Immature natural killer cell (primary cell): ENCODE measurements at places on chromosomes 3 and 15. TPM values are rescaled to one million over a fixed set of nuclear protein-coding genes. Genes with fewer than 3 reads are reported as not detected.

DNA sequence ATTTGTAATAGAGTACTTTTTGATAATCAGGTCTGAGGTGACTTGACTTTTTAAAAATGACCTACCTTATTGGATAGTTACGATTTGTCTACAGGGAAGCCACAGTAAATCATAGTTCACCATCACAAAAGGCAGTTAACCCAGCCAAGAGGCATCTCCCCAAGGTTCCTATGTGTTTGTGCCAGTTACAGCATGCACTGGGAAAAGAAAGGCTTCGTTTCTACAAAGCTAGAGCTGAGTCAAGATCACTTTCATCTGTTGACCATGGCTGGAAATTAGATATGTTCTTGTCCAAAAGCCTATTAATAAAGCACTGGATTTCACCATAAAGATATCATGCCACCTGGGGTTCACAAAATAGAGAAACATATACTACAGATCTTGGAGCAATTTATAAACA lies 139.9 kb downstream of the GREM1 start:
- DNase-seq = no peak

- DNase-seq = no peak
Measured at GRCh38 chr15:71730277-71731144, 79.8 kb upstream of the NR2E3 start.

DNA sequence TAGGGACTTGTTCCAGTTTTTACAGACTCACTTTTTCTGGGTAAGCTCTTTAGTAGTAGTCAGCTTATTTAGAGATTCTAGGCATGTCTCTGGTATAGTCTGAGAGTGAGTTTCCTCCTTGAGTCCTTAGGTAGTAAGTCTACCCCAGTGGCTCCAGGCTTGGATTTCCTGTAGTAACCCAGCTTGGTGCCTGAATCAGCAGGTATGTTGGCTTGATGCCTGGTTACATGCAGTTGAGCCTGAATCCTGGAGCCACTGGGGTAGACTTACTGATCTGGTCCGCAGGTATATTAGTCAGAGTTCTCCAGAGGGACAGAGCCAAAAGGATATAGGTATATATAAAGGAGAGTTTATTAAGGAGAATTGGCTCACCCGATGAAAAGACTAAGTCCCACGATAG lies 85.8 kb upstream of the RBMS3 start:
- no peak for DNase-seq

GRCh38 chr3:133113927-133114597 lies 75.9 kb downstream of the TMEM108 start:
- no peak for DNase-seq

DNA sequence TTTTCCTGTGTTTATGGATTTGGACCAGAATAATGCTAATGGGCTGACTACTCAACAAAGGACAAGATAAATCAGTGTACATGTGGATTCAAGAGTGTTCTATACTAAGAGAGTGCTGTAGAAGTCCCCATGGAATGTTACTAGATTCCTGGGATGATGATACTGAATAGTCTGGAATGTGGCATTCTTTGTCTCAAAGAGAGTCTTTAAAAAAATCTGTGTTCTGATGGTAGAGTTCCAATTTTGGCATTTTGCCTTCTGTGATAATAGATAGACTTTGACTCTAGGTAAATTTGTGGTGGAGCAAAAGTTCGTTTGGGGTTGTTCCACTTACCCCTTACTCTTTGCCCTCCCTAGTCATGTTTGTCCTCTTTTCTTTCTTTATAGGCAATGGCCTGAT lies 43.7 kb downstream of the NMD3 start:
- no peak for DNase-seq

DNA sequence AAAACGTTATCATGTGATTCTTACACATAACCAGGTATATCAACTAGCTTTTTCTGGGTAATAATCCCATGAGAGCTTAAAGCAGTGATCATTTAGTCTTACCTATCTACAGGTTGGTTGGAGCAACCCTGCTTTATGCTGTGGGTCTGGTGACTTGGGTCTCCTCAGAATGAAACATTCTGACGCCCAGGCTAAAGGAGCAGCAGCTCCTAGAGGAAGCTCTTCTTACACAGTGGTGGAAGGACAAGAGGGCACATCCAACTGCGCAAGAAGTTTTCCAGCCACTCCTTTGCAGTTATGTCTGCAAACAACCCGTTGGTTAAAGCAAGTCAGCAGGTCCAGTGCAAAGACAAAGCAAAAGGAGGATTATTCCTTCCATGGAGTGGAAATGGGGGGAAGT lies 377.5 kb downstream of the EDEM1 start:
- no peak for DNase-seq

DNA sequence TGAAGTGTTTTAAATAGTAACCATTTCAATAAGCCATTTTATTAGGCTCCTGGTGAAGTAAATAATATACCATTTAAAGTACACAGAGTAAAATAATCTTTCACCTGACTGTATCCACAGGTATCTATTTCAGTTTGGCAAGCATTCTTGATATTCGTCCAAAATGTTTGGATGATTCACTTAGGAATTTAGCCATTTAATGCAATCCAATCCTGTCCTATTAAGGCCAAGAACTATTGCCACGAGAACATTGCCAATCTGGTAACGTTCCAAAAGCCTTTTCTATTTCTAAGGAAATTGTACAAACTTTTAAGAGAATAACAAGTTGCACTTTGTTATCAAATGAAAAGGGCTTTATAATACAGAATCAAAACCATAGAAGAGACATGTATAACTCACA lies 209.8 kb upstream of the THRB start:
- no peak for DNase-seq

DNA sequence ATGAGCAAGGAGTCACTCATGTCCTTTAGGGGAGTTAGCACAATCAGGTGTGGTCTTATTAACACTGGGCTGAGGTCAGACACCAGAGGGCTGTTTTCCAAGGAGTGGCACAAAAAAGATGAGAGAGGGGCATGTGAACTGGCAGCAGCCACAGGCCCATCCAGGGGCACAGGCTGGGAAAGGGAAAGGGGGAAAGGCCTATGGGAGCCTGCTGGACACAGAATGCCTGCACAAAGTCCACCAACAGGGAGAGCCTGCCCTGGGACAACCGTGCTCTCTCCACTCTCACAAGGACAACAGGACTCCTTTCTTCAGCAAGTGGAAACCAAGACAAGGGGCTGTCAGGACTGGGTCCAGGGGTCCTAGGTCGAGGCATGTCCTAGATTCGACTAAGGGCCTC lies 109.6 kb downstream of the ADCY5 start:
- DNase-seq = no peak

- no peak for DNase-seq
Measured at GRCh38 chr3:124383051-124383450, 347.2 kb upstream of the UMPS start.

- DNase-seq = no peak
Measured at GRCh38 chr3:123448536-123449101, at the start of gene ADCY5. ADCY5 (minus strand) TSS chr3:123449090; CDS start chr3:123448545, 545 bp downstream.

GRCh38 chr3:76631251-76631650 lies 408.6 kb upstream of the ROBO2 start:
- no peak for DNase-seq

GRCh38 chr3:112734171-112734570 lies 93.2 kb upstream of the CCDC80 start:
- DNase-seq = no peak

DNA sequence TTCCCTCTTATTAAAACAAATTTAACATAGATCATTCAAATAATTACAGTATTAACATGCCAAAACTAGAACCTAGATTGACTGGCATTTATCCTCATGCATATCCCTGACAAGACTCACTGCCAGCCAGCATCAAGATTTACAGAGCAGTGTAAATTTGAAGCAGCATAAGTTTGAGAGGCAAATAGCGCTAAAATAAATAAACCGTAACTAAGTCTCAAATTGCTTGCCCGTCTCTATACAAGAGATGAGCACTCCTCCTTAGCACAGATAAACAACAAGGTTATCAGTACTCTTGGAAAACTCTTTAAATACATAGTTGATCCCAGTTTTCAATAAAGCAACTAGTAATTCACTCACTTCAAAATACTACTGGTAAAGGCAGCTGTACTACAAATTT lies 29.6 kb downstream of the MSL2 start:
- DNase-seq = no peak

DNA sequence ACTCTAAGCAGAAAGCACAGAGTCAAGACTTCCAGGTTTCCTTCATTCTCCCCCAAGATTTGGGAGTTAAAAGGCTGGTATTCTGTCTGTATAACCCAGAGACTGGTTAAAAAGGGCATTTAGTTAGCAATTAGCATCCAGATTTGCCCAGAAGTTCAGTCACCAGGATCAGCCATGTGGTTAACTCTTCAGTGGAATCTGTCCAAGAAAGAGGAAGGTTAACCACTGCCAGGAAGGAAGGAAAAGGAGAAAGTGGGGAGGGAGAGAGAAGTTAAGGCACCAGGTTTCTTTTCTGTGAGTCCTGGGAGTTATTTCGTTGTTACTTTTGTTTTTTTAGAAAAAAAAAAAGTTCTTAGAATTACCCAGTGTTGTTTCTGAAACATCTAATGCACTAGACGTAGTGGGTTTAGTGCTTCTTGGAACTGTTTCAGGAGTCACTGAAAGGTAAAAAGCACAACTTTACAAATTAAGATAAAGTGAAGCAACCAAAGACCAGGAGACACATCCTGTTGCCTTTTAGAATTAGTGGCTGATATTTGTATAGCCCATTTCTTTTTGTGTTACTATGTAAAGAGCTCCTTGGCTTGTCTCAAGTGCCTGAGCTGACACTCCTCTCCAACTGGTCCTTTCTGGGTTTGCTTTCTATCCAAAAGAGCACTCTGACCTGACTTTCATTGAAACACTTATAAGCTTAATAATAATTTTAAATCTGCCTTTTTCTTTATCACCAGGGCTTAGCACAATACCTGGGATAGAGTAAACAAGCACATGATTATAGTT lies 128.6 kb downstream of the ABI3BP start:
- no peak for DNase-seq

DNA sequence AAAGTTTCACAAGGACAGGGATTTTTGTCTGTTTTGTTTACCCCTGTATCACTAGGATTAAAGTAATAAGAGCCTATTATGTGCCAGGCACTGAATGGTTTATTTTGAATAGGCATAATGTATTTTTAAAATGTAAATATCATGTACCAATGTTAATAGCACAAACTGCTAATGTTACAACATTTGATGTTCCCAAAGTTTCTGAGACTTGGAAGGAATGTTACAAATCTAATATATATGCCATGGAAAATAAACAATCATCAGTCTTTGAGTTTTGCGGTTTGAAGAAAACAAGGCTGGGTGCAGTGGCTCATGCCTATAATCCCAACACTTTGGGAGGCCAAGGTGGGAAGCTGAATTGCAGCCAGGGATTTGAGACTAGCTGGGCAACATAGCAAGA lies 159.4 kb downstream of the CDIN1 start:
- DNase-seq = no peak

- DNase-seq = no peak
Measured at GRCh38 chr3:64627042-64627441, 60.8 kb downstream of the ADAMTS9 start.

- DNase-seq = no peak
Measured at GRCh38 chr3:13715167-13715954, 164.5 kb downstream of the WNT7A start.

DNA sequence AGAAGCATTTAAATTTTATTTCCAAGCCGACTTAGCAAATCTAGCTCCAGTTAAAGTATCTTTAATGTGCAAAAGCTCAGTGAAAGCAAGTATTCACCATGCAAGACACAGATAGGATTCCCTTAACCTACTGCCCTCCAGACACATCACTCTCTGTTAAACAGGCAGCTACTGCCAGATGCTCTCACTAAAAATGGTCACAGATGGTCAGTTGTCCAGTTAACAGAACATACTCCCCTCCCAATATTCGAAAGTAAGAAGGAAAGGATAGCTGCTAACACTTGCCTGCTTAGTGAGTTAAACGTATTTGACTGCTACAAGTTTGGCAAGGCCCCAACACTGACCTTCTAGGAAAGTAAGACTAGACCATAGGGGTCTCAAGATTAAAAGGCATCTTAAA lies 73.7 kb downstream of the PRTG start:
- no peak for DNase-seq

- DNase-seq = peak; percentile 61
Measured at GRCh38 chr3:46276497-46277099, 34.3 kb downstream of the CCR3 start.

DNA sequence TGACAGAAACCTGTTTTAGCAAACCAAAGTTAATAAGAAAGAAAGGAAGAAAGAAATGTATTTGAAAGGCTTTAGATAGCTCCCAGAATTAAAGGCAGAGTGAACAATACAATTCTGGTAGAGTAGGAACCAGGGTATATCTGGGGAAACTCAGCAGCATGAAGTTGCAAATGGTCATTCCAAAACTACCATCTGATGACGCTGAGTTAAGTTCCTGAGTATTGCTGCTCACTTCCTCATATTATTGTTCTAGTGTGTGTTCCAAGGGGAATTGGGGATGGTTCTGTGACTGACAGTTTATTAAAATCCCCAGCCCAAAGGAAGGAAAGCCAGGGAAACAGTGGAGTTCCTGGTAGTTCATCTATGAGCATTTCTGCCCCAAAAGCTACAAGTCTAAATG lies 88.3 kb upstream of the FRMD4B start:
- no peak for DNase-seq

DNA sequence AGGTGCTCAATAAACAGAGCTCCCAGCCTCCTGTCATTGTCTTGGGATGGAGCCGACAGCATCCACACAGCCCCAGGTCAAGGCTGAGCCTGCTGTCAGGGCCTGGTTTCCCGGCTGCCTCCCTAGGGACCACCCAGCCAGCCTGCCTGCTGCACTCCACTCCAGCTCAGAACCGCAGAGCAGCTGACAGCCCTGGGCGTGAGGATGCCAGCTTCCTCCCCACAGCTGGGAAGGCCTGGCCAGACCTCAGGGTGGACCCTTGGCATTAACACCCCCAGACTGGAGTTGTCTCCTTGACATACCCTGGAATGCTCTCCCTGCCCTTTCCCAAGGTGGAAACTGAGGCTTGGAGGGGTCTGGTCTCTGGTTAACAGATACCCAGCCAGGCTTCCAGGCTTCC lies 112.0 kb downstream of the WNT7A start:
- no peak for DNase-seq

- DNase-seq = no peak
Measured at GRCh38 chr3:110323349-110323748, 748.3 kb upstream of the NECTIN3 start.

DNA sequence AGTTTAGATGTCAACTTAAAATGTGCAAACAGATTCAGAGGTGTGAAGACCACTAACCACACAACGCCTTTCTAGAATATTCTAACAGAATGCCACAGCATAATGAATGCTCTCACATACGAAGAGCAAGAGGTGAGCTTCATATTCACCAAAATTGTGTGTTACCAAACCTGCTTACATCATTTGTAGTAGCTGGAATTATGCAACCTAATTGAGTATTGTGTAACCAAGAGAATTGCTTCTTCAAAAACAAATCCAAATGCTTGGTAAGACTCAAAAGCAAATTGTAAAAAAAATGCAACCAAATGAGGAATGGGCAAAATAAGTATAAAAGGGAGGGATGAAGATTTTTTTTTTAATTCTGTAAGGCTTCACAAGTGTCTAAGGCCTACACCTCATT lies 160.7 kb downstream of the TAFA4 start:
- DNase-seq = no peak

MTMR10 gene
- 10.7 TPM for polyA plus RNA-seq

GP5 gene
- not detected for polyA plus RNA-seq

FBXW12 gene
- not detected for polyA plus RNA-seq

SLC25A36 gene
- polyA plus RNA-seq = 33.4 TPM

FOXB1 gene
- not detected for polyA plus RNA-seq

C3orf62 gene
- 2.5 TPM for polyA plus RNA-seq

DPPA2 gene
- not detected for polyA plus RNA-seq

PARP15 gene
- 14.1 TPM for polyA plus RNA-seq

CCDC13 gene
- not detected for polyA plus RNA-seq

COL6A5 gene
- polyA plus RNA-seq = not detected

CHRD gene
- polyA plus RNA-seq = not detected

WDR93 gene
- polyA plus RNA-seq = 0.46 TPM

PAQR5 gene
- not detected for polyA plus RNA-seq
